HL-60 (cell line): ENCODE measurements at places on chromosomes 6 and 20.

GRCh38 chr6:16967470-16967817 lies 134.4 kb upstream of the STMND1 start:
- DNase-seq, result no peak

- DNase-seq, result no peak
These were observed 612.9 kb upstream of the BTBD3 start for GRCh38 chr20:11304795-11305194.

GRCh38 chr6:133992992-133993680 lies 40.1 kb downstream of the TBPL1 start:
- DNase-seq, result no peak

GRCh38 chr6:170378502-170378901 lies 71.9 kb downstream of the FAM120B start:
- DNase-seq, result no peak

DNA sequence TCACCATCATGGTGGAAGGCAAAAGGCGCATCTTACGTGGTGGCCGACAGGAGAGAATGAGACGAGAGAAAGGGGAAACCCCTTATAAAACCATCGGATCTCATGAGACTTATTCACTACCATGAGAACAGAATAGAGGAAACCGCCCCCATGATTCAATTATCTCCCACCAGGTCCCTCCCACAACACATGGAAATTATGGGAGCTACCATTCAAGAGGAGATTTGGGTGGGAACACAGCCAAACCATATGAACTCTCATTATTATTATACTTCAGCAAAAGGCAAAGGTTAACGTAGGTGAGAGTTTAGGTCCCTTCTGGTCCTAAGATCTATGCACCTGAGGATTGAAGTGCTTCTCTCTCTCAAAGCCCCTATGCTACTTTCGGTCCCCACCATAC lies 2.4 kb upstream of the PFDN4 start:
- DNase-seq, result no peak

- DNase-seq, result peak; percentile 63
These were observed 868 bp downstream of the MC3R start for GRCh38 chr20:56249244-56249955.

GRCh38 chr20:37358366-37359150 lies 12.6 kb downstream of the SRC start:
- DNase-seq, result no peak

- DNase-seq, result no peak
These were observed 418.4 kb downstream of the KHDRBS2 start for GRCh38 chr6:61867635-61868034.

- DNase-seq, result no peak
These were observed at the start of gene FNDC11 for GRCh38 chr20:63553933-63554290. Gene FNDC11, plus strand, starts transcription at chr20:63554159. Its CDS starts 1,505 bp downstream, at chr20:63555664.

GRCh38 chr20:62123450-62124118 lies 1.3 kb downstream of the LSM14B start:
- DNase-seq, result no peak

- DNase-seq, result no peak
These were observed 54.1 kb upstream of the IER3 start for GRCh38 chr6:30798494-30798893.

GRCh38 chr6:71476371-71476770 lies 187.8 kb downstream of the OGFRL1 start:
- no peak for DNase-seq

- no peak for DNase-seq
These were observed 35.0 kb downstream of the RNF144B start for GRCh38 chr6:18422136-18422535.

DNA sequence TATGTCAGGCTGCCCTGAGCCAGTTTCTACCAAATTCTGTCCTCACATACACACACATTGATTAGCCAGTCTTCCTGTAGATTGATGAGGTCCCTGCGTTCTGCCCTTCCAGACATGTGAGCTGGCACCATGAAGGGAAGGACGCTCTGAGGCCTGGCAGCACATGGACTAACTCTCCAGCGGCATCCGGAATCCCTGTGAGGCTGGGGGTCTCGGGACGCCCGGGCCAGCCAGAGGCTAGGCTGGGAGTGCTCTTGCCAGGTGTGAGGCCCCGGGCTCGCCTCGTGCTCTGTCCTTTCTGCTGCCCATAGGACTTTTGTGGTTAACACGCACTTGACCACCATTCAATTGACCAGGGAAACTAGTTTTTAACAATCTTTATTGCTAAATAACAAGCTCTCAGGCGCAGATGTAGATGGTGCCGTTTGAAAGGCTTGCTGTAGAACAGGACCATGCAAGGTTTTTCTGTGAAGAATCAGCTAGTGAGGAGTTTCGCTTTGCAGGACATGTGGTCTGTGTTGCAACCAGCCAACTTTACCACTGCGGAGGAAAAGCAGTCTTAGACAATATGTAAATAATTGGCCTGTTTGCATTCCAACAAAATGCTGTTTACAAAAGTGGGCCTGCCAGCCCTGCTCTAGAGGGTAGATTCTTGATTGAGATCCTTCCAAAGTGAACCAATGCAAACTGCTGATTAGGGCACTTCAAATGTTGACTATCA lies 29.3 kb downstream of the FOXF2 start:
- DNase-seq, result peak; percentile 40

GRCh38 chr6:54617730-54618129 lies 228.8 kb upstream of the FAM83B start:
- no peak for DNase-seq

- DNase-seq, result no peak
These were observed 84.1 kb downstream of the SNX5 start for GRCh38 chr20:17884307-17885003.

- no peak for DNase-seq
These were observed 435.6 kb upstream of the RUNX2 start for GRCh38 chr6:44892579-44892978.

GRCh38 chr6:22149501-22150367 lies 147.1 kb downstream of the PRL start:
- no peak for DNase-seq

GRCh38 chr20:15742627-15743026 lies 830.6 kb downstream of the KIF16B start:
- no peak for DNase-seq

DNA sequence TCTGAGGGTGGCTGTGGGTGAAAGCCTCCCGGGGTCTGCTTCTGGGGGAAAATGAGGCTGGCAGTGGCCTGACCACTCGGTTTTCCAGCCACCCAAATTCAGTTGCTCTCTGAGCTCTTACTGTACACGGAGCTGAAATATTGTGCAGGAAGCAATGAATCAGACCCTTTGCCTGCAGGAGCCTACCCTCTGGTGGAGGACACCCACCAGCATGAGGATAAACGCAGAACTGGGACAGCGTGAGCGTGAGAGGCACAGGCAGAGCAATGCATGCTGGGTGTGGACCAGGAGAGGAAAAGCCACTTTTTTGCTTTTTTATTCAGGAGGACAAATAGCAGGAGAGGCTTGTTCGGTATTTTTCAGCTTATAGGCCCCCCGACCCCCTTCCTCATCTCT lies 298.0 kb downstream of the QKI start:
- peak; percentile 63 for DNase-seq

DNA sequence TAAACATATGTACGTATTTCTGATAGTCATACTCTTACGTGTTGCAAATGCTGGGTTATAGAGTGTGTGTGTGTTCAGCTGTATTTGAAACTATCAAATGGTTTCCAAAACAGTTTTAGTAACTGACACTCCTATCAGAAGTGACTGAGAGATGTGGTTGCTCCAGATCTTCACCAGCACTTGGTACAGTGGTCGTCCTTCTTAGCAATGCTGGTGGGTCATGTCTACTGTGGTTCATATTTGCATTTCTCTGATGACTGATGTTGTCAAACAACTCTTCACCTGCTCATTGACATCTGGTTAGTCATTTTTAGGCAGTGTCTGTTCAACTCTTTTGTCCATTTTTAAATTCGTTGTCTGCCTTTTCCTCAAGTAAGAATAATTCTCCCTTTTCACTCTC lies 259.3 kb downstream of the KIF16B start:
- DNase-seq, result no peak

DNA sequence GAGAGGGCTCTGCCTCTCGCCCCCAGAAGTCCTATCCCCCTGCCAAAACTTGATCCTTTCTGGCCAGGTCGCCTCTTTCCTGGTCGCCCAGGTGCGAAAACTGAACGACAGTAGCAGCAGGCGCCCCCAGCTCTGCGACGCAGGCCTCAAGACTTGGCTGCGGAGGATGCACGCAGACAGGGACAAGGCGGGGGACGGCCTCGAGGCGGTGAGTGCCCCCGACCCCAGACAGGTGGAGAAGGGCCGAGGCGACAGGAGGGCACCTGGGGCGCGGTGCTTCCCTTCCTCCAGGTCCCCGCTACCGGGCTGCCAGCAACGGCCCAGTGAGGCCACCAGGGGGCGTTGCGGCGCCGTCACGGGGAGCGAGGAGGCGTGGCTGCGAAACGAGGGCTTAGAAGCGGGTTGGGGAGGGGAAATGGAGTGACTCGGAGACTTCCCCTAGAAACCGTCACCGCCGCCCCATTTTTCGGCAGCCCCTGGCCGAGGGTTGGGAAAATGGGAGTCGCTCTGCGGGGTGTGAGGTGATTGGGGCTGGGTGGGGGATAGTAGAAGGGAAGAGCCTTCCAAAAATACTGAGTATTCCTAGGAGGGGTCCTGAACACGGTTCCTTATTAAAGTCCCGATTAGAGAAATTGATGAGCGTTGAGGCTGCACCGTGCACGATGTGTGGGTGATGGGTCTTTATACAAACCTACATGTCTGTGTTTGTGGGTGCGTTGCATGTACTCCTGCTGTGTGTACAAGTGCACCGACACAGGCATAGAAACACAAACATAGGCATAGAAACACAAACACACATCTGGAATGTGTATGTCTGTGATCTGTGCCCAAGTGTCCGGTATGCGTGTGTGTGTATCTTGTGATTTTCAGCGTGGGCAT lies 44.6 kb downstream of the ARHGAP40 start:
- peak; percentile 78 for DNase-seq

GRCh38 chr6:42021847-42022754 lies 28.2 kb upstream of the TAF8 start:
- DNase-seq, result no peak

- no peak for DNase-seq
These were observed 200.5 kb downstream of the ARID1B start for GRCh38 chr6:156977527-156978291.

GRCh38 chr6:128516514-128516898 lies 3.9 kb downstream of the PTPRK start:
- DNase-seq, result no peak

GRCh38 chr6:30350524-30350923 lies 5.6 kb downstream of the RPP21 start:
- DNase-seq, result no peak
